ENCODE measurements at places on chromosomes 16 and 17.

- no peak for DNase-seq
Observed at GRCh38 chr17:4127555-4127954, 15.3 kb downstream of the ZZEF1 start.

DNA sequence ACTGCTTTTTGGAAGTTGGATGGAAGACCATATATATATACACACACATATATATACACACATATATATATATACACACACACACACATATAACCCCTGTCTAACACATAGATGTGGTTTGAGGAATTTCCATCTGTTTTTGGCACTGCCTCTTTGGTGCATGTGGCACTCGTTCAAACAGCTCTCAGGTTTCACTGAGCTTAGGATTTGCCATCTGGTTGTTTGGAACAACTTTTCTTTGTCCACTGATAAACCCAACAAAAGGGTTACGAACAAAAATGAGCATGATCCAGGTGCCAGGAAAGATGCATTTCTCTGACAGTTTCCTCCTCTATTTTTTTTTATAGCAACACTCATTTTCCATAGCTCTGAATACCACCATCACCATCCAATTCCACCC, 14.6 kb upstream of the KCNJ16 start:
- DNase-seq, result no peak

DNA sequence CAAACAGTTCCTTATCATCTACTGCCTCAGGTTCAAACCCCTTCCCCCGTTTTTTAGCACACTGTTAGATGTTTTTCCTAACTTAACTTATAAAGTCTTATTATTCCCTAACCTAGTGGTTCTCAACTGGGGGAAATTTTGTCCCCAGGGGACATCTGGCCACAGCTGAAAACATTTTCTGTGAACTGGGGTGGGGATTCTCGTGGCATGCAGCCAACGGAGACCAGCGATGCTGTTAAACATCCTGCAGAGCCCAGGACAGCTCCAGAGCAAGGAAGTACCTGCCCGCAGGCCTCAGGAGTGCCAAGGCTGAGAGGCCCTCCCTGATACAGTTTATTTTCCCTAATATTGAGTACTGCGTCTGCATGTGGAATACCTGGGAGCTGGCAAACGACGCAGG, 24.3 kb downstream of the ZCCHC14 start:
- DNase-seq, result no peak

DNA sequence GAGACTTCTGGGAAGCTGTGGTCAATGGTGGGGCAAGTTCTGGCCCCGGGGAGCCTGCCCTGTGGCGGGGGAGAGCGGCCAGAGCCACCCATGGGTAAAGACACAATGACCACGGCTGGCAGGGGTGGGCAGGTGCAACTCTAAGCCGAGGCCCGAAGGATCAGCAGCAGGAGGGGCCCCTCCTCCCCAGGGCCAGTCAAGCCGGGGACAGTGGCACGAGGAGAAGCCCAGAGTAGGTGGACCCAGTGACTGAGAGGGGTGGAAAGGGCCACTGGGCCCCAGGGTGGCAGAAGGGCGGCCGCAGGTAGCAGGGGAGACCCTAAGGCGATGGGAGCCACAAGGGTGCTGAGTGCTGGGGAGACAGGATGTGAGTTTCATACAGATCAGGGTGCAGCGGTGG, 17.7 kb downstream of the TMEM204 start:
- no peak for DNase-seq

DNA sequence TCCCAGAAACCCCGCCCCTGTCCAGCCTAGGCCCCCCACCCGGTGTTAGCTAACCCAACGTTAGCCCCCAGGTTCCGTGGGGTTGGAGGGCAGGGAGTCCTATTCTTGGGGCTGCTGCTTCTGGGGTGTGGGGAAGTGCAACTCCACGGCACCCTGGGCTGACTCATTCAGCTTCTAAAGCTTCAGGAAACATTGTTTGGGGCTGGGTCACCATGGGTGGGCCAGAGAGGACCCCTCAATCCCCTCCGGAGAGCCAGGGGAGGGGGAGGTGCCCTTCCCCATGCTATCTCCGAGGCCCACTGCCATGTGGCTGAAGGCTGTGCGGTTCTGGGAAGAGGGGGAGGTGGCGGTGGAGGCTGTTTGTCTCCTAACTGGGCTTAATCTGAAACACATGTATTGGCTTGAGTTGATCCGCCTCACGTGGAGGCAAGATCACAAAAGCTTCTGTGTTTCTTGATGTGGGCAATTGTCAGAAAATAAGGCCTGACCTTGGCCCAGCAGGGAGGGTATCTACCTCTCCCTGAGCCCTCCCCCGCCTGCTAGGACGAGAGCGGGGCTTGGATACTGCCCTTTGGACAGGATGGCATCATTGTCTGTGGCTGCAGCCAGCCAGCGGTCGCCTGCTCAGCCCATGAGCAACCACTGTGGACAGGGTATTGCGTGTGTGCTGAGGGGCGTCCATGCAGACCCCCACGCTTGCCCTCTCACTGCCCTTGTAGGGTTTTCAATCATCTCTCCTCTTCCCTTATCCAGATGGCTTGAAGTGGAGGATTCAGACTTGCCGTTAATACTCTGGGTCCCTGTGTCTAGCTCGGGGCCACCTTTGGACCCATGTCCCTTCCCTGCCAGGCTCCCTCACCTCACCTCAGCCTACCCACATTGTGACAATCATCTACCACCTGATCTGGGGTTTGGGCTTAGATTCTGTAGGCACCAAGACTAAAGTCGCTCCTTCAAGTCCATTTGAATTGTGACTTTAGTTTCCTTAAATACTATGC, 1.3 kb downstream of the SERPINF1 start:
- no peak for DNase-seq

DNA sequence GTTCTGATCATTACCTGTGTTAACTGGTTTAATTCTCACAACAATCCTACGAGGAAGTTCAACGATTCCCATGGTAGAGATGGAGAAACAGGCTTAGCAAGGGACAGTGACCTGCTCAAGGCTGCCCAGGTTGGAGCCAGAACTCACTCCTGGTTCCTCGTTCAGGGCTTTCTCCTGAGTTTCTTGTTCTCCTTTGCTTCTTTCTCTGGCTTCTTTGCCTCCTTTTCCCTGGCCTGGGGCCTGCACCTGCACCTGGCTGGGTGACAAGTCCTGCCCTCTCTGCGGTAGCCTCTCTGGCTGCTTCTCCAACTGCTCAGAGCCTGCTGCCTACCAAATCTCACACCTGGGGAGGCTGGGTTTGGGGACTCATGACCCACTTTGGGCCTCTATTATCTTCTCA, 2.8 kb downstream of the CCL22 start:
- DNase-seq, result no peak

DNA sequence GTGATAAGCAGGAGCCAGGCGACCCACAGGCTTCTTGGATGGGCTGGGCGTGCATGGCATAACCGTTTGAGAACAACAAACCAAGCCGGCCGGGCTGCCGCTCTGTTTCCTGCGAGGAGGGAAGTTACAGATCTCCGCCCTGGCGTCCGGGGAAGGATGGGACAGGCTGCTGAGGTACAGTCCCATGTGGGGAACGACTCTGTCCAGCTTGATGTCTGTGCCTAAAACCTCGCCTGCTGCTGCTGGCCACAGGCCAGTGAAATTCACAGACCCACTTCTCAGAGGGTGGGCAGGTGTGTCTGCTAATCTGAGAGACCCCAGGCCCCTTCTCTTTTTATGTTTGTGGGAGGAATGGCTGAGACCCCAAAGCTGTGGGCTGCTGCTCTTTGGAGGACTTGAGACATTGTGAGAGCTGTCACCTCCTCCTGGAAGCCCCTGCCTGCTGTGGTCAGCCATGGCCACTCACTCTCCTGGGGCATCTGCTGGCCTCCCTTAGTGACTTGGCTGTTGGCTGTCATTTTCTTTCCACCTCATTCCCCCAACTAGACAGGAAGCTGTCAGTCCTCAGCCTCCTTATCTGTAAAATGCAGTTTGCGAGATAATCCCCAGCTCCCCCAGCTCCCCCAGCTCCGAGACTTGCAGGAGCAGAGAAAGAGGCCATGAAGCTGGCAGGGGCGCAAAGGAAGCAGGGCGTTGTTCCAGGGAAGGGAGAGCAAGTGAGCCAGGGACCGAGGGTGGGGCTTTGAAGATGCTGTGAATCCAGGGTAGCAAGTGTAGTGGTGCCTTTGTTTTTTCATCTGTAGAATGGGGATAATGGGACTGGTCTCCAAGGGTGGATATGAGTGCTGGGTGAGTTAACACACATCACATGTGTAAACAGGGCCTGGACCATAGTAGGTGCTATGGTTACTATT, 51.0 kb downstream of the CMIP start:
- DNase-seq, result no peak

- no peak for DNase-seq
Observed at GRCh38 chr17:61972311-61972710, 44.5 kb upstream of the INTS2 start.

GRCh38 chr16:85908444-85908843, 9.5 kb downstream of the IRF8 start:
- no peak for DNase-seq

DNA sequence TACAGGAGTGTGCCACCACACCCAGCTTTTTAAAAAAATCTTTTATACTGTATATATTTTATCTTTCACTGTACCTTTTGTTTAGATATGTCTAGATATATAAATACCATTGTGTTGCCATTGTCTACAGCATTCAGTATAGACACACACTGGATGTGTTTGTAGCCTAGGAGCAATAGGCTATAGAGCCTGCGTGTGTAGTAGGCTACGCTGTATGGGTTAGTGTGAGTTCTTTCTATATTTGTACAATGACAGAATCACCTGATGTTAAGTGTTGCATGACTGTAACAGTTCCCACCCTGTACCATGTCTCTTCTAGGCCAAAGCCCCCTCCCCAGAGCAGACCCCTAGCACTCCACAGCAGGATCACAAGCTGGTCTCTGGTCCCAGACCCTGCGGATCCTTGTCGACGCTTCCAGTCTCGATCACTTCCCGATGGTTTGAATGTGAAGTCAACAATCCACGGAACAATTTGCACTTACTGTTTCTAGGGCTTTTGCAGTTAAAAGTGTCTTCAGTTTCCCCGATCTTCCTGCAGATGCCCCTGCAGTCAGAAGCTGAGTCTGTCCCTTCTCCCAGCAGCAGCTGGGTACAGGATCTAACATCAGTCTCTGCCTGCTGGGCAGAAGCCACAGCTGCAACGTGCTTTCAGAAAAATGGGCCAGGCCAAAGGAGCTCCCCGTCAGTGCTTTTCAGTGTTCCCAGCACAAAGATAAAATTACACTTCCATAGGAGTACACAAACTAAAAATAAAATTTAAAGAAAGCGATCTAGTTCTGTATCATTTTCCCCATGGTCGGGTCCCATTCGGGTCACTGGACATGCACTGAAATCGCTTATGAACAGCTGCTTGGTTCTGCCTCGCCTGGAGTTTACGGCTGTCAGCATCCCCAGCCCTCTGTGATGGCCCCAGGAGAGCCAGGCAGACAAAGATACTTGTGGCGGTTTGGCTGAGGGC, 35.4 kb downstream of the ADAM11 start:
- no peak for DNase-seq

GRCh38 chr17:78882540-78883088, 20.4 kb downstream of the CEP295NL start:
- no peak for DNase-seq

DNA sequence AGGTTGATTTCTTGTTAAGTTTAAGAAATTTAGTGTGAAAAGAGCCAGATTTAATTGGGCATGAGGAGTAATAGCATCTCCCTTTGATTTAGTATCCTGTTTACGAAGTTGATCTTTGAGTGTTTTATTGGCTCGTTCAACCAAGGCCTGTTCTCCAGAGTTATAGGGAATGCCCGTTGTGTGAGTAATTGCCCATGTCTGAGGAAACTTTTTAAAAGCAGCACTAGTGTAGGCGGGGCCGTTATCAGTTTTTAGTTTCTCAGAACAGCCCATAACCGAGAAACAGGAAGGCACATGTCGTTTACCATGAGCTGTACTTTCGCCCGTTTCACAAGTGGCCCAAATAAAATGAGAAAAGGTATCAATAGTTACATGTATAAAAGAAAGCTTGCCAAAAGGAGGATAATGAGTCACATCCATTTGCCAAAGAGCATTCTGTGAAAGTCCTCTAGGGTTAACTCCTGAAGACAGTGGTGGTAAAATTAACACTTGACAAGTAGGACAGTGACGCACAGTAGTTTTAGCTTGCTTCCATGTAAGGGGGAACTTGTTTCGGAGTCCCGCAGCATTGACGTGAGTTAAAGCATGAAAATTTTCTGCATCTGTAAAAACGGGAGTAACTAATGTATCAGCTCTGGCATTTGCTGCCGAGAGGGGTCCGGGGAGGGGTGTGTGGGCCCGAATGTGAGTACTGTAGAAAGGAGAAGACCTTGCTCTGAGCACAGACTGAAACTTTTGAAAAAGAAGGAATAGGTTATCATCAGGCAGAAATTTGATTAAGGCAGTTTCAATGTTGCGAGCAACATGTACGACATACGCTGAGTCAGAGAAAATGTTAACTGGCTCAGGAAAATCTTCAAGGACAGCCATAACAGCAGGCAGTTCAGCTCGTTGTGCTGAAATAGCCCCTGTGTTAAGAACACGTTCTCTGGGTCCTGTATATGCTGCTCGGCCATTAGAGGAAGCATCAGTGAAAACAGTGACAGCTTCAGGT, 18.5 kb upstream of the KCTD5 start:
- no peak for DNase-seq

DNA sequence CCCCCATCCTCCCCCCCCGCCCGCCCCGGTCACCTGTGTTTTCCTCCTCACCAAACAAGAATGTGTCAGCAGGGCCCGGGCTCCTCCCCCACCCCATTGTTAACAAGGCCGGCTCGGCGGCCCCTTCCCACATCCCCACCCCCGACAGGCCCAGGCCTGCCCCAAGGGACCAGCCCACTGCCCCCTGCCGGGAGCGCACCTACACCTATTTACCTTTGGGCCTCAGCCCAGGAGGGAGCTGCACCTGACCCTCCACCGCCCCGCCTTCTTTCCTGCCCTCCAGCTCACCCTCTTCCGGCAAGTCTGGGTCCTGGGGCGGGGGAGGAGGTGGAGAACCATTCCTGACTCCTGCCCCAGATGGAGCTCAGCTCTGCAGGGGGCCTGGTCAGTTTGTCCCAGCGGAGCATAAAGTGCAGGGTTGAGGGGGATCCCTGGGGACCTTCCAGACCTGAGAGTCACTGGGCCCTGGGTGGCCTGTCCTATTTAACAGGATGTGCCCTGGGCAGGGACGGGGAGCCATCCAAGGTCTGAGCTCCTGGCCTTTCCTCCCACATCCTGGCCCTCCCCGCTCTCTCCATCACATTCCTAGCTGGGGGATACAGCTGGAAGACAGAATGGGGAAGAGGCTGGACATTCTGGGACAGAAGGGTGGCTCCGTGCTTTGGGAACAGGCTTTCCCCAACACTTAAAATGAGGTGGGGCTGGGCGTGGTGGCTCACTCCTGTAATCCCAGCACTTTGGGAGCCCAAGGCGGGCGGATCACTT, 8.3 kb downstream of the FOXJ1 start:
- DNase-seq, result no peak

DNA sequence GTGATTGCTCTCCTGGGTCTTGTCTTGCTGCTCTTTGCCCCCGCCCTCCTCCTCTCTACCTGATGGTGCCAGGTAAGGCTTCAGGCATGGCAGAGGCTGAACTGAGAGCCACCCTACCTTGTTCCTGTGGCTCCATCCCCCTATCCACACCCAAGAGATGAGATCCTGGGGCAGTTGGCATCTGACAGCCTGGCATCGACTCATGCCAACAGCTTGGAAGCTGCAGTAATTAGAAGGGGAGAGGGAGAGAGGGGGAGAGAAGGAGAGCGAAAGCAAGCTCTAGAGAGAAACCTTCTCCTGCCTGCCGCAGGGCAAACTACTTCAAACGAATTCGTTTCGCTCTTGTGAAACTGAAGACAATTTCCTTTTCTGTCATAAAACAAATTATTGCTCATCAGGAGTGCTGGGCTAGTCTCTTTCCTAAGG, 13.8 kb upstream of the SP6 start:
- DNase-seq, result no peak

GRCh38 chr16:12535535-12536411, 267.9 kb downstream of the CPPED1 start:
- DNase-seq, result no peak

GRCh38 chr17:67372751-67373150, 4.3 kb upstream of the PITPNC1 start:
- no peak for DNase-seq
